ENCODE measurements at places on chromosomes 5 and 9. TPM values are rescaled to one million over a fixed set of nuclear protein-coding genes. Genes with fewer than 3 reads are reported as not detected.

SPINK13 gene
- not detected for total RNA-seq

PCDHB1 gene
- not detected for total RNA-seq

SMIM32 gene
- total RNA-seq, result not detected

LTC4S gene
- total RNA-seq, result 0.52 TPM

PCDHA11 gene
- total RNA-seq, result not detected

NPM1 gene
- 2,118 TPM for total RNA-seq

DRD1 gene
- not detected for total RNA-seq

NIPAL4 gene
- 3.9 TPM for total RNA-seq

FAM151B gene
- 0.52 TPM for total RNA-seq

GGTA1 gene
- total RNA-seq, result not detected

RANBP17 gene
- total RNA-seq, result not detected

PCDHB16 gene
- total RNA-seq, result not detected

CTXN3 gene
- not detected for total RNA-seq

SH2D3C gene
- 39.3 TPM for total RNA-seq

CCDC127 gene
- 7.3 TPM for total RNA-seq

PDE6A gene
- total RNA-seq, result not detected

ZBTB26 gene
- total RNA-seq, result 7.7 TPM

LRRC19 gene
- total RNA-seq, result not detected

FOXI1 gene
- total RNA-seq, result not detected

SLC46A2 gene
- not detected for total RNA-seq

ANXA2R gene
- 8.4 TPM for total RNA-seq

NPR2 gene
- 16.2 TPM for total RNA-seq

TAF7 gene
- total RNA-seq, result 44.7 TPM

TEX48 gene
- total RNA-seq, result not detected

SLC6A7 gene
- total RNA-seq, result not detected

RNF38 gene
- total RNA-seq, result 35.8 TPM

PTPRD gene
- not detected for total RNA-seq

ENTPD2 gene
- 0.27 TPM for total RNA-seq

LHFPL2 gene
- 0.16 TPM for total RNA-seq

PDCD1LG2 gene
- total RNA-seq, result 0.87 TPM

CENPH gene
- 80.4 TPM for total RNA-seq
